Bladder microvascular endothelial cell (primary cell): ENCODE measurements at places on chromosomes 3 and 15. TPM values are rescaled to one million over a fixed set of nuclear protein-coding genes. Genes with fewer than 3 reads are reported as not detected.

Gene SPINK8
- not detected in 2 replicates for total RNA-seq

Gene SLC6A11
- total RNA-seq = not detected in 2 replicates

Gene HTR3D
- total RNA-seq = not detected in 2 replicates

Gene RETNLB
- total RNA-seq = not detected in 2 replicates

Gene IL16
- 1.7 and 4.9 TPM in 2 replicates for total RNA-seq

Gene CPNE9
- total RNA-seq = not detected in 2 replicates

Gene HHATL
- not detected in 2 replicates for total RNA-seq

Gene LINGO1
- total RNA-seq = 0.19 TPM in 1 of 2 replicates, not detected in the other

Gene SI
- not detected in 2 replicates for total RNA-seq

Gene PPARG
- total RNA-seq = 9.4 and 101 TPM in 2 replicates

Gene FOXL2
- under 0.01 TPM in 1 of 2 replicates, not detected in the other for total RNA-seq

Gene LSAMP
- total RNA-seq = not detected in 2 replicates

Gene OXSR1
- total RNA-seq = 23.0 and 39.6 TPM in 2 replicates

Gene REC114
- total RNA-seq = not detected in 2 replicates

Gene KLHL40
- total RNA-seq = not detected in 2 replicates
